Kasumi-1 (cell line): ENCODE measurements at places on chromosomes 1 and 21.

- DNase-seq, result no peak
Observed at GRCh38 chr1:241972703-241973369, 15.3 kb downstream of the BECN2 start.

DNA sequence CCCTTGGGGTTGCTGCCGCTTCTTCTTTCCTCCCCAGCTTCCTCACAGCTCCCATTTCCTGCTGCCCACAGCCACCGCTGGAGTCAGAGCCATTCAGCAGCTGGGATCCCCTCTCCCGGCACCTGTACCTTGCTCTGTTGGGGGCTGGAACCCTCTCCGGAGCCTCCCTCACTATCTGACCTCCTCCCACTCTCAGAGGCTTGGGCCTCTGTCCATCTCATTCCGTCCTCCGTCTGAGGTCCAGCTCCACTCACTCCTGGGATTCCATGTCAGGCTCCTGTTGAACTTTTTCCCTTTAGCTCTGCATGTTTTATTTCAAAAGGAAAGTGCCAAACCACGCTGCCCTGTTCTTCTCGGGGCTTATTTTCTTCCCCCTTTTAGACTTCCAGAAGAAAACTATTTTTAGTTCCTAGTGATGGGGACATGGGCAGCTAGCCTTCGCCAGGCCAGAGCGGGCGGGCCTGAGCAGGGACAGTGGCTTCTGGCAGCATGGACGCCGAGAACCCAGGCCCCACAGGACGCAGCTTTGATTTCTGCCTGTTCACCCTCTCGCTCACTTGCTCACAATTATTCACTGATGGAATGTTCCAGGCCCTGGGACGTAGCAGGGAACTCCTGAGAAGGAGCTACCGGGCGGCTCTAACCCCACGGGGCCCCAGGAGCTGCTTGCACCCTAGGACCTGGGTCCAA is 79.2 kb downstream of the ARHGEF10L start:
- no peak for DNase-seq

GRCh38 chr1:231019711-231020110 is 20.3 kb downstream of the FAM89A start:
- no peak for DNase-seq

DNA sequence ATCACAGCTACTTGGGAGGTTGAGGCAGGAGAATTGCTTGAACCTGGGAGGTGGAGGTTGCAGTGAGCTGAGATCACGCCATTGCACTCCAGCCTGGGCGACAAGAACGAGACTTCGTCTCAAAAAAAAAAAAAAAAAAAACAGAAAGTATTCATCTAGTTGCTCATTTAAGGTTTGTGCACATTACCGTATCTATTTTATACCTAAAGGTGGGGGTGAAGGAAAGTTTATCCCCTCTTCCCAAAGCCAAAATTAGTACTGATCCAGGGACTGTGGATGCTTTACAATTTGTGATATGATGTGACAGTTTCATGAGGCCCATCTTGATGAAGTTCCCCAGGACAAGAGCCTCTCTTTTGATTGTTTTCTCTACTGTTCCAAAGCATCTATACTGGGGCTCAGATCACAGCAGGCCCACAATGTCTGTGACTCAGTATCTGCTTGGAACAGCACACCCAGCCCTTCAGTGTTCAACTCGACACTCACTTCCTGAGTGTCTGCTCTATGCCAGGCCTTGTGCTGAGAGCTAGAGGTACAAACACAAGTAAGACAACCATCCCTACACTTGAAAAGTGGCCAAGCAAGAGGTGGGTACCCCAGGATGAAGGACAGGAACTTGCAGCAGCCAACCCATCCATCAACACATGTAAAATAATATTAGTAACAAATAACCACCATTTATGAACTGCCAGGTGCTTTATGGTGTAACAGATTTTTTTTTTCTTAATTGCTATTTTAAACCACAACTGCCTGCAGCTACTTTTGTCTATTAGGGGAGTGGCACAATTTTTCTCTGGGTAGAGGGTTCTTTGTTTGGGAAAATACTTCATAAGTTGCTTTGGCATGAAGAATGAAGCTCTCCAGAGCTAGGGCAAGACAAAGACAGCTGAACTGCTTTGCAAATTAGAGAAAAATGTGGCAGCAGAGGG is 29.0 kb upstream of the KHDRBS1 start:
- DNase-seq, result no peak

- no peak for DNase-seq
Observed at GRCh38 chr1:48030211-48030610, 33.0 kb upstream of the TRABD2B start.

GRCh38 chr1:85158910-85159309 is 41.9 kb downstream of the SYDE2 start:
- no peak for DNase-seq
